ENCODE measurements at places on chromosomes 7 and 10.

DNA sequence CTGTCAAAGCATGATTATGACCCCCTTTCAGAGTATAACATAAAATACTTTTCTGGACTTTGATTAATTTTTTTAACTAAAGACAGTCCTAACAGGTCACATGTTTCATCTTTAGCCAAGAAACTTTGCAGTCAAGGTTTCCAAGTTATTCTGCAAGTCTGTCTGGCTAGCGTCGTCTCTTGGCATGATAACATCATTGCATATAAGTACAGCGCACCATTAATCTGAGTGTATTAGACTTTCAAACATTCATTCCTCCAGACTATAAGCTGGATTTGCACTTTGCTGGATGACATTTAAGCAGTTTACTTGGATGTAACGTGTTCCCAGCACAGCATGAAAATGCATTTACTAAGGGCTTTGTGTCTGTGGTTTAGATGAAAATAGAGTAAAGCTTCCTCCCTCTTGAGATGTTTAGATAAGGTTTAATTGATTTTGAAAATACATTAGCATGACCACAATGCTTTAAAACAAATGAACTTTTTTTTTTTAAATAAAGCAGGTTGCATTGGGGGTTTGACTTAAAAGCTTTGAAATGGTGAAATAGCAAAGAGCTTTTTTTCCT, 349.0 kb upstream of the MTPN start:
- no peak for DNase-seq

DNA sequence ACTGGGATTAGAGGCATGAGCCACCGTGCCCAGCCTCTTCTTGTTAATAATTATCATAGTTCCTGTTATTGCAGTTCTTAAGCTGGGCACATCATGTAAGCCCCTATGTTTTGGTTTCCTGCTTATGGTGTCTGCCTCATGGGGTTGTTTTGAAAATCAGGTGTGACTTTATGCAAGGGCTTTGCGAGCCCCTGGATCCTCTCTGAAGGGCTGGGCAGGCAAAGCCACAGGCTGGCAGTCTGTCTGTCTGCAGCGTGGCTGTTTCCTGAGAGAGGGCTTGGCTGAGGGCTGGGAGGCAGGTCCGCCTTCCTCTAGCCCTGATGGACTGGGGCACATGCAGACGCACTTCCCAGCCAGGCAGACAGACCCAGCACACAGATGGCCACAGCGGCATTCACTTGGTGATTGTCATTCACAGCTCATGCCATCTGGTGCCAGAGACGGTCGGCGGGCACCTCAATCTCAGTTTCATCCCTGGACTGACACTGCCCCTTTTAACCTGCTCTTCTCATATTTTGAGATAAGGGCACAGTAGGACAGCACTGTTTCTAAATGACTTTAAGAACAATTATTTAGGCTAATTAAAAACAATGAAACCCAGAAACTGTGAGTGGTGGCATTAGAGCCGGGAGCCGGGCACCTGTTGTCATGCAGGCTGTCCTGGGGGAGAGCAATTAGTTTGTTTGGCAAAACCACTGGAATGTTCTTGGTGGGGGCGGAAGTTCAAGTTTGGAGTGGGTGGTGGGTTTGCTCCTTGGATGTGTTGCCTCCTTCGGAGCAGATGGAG, 35.5 kb downstream of the RBM20 start:
- DNase-seq = no peak

GRCh38 chr10:117689566-117689965, 147.0 kb downstream of the EMX2 start:
- no peak for DNase-seq

- peak; percentile 80 for DNase-seq
Observed at GRCh38 chr7:1103009-1103788, 15.3 kb downstream of the GPER1 start.

- DNase-seq = no peak
Observed at GRCh38 chr10:44937196-44938005, 22.2 kb upstream of the RASSF4 start.

- no peak for DNase-seq
Observed at GRCh38 chr10:25842146-25842545, 91.9 kb upstream of the MYO3A start.

- no peak for DNase-seq
Observed at GRCh38 chr10:17066807-17067206, 62.8 kb downstream of the CUBN start.

DNA sequence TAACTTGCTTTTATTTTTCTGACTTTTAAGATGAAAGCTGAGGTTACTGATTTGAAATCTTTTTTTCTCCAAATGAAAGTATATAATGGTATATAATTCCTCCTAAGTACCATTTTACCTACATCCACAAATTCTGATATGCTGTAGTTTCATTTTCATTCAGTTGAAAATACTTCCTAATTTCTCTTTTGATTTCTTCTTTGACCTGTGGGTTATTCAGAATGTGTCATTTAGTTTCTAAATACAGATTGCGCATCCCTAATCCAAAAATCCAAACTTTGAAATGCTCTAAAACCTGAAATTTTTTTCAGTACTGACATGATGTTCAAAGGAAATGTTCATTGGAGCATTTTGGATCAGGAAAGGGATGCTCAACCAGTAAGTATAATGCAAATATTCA, 168.7 kb downstream of the CELF2 start:
- DNase-seq = no peak

DNA sequence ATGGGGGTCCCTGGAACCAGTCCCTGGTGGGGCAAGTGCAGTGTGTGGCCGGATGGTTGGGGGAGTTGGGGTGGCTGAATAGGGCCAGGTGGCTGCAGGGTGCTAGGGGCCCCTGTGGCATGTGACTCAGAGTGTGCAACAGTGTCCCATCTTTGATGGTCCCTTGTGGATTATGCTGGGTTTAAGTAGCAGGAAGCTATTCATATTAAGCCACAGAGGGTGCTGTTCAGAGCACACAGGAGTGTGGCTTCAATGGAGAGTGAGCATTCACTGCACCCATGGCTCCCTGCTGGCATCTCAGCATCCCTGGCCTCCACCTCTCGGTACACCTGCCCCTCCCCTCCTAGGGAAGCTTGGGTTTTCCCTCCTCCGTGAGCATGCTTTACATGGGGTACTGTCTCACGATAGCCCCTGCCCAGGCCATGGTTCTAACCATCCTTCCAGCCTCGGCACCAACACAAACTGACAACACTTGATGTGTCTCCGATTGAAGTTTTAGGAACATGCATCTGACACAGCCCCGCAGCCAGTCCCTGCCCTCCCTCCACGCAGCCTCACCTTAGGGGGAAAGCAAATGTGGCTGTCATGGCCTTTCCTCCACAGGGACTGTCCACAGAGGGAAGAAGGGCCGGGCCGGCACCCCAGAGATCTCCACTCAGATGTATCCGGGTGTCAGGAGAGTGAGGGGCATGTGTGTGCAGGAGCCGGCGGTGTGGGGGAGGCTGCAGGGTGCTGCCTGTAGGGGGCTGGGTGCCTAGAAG, 30.4 kb upstream of the PPIF start:
- peak; percentile 67 for DNase-seq

DNA sequence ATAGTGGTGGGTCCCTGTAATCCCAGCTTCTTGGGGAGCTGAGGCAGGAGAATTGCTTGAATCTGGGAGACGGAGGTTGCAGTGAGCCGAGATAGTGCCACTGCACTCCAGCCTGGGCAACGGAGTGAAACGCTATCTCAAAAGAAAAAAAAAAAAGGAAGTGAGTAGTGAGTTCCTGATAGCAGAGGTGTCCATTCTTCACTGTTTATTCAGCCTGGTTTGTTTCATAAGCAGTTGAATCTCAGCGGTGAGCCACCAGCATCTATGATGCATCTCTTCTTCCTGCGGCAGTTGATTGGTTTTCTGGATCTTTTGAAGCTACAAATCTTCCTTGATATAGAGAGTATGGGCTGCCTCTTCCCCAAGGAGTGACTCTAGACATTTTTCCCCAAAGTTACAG, 316.1 kb upstream of the MTPN start:
- no peak for DNase-seq

DNA sequence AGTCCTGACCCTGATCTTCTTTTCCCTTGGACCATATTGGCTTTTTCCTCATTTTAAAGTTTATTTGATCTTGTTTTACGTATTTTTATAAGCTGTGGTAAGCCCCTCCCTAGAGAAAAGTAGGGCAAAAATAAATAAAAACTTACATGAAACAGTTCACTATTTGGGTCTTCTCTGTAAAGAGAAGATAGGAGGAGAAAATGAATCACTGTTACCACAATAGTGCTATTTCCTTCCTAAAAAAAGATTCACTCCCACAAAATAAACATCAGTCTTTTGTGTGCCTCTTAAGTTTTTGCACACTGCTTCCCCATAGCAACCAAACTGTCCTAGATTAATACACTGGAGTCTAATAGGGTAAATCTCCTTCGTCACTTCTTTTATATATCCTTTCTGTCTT, 1.4 kb upstream of the SVIL start:
- DNase-seq = peak; percentile 23

- DNase-seq = peak; percentile 66
Observed at GRCh38 chr7:150737265-150738055, at the start of gene GIMAP5. GIMAP5 (plus strand) TSS chr7:150737418; CDS start chr7:150740885, 3,467 bp downstream.

- DNase-seq = no peak
Observed at GRCh38 chr7:151424799-151425198, 15.0 kb upstream of the WDR86 start.

- DNase-seq = no peak
Observed at GRCh38 chr7:3179456-3179855, 121.6 kb upstream of the SDK1 start.

GRCh38 chr7:116598278-116598677, 73.4 kb downstream of the CAV1 start:
- no peak for DNase-seq

- no peak for DNase-seq
Observed at GRCh38 chr7:47233996-47234395, 347.9 kb downstream of the TNS3 start.

- DNase-seq = no peak
Observed at GRCh38 chr7:108020585-108020984, 17.6 kb upstream of the LAMB1 start.
